CD4-positive, alpha-beta T cell treated with Interleukin-15 for 1 hour (primary cell): ENCODE measurements at places on chromosomes 12 and 14.

GRCh38 chr14:58082011-58082410 lies 70.0 kb downstream of the ARMH4 start:
- DNase-seq, result no peak

- DNase-seq, result no peak
These were observed 12.6 kb upstream of the PLEKHD1 start for GRCh38 chr14:69471916-69472315.

DNA sequence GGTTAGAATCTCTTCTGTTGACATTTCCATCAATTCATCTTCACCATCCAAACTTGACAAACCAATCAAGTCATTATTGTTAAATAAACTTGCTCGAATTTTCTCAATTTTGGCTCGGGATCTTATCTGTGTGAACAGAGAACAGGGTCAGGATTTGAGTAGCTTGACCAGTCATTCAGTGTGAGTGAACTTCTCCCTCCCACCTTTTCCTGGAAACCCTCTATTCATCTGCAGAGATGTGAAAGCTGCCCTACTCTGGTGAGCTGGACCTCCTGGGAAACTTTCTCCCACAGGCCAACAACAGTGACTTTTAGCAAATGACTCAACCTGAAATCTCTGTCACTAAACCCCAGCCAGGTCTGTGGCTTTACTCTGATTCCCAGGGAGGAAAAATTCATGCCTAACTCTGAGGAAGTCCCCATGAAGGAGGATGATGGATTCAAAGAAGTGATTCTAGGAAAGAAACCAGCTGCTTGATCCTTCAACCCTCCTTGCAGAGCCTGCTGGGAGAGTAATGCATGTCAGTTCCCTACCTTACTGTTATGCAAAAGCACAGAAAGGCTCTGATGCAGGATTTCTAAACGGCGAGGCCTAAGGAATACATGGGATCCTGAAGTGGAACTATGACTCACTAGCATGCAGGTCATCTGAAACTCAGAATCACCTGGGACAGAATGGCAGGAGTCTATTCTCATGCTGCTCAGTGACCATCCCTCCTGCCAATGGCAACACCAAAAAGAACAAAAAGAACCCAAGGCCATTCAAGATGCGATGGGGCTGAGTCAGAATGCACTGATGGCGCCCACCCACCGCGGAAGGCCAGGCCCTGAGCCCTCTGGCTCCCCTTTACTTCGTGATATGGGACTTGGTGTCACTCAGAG lies 58.0 kb downstream of the TRAFD1 start:
- DNase-seq, result no peak

GRCh38 chr12:89948271-89949175 lies 239.9 kb upstream of the ATP2B1 start:
- no peak for DNase-seq

DNA sequence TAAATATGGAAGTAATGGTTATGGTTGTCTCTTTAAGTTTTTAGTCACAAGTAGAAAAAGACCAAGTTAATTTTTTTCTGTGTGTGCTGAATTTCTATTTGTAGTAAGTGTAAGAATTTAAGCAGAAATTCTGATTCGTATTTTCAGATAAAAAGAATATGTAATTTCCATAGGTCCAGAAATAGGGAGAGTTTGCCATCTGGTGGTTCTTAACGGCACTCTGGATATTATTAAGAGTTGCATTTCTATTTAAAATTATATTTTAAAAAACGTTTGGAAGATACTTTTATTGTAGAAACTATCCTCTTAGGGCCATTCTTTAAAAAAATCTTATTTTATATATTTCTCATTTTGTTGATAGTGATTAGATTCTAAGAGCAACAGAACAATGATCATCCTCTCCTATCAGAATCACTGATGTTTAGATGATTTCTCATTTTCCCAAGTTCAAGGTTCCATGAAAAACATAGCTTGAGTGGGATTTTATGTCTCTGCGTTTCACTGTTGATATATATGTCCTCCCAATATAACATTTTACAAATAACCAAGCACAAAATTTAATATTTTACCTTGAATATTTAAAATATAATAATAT lies 88.3 kb downstream of the LRRK2 start:
- DNase-seq, result no peak

- no peak for DNase-seq
These were observed 239 bp downstream of the ZFP36L1 start for GRCh38 chr14:68792678-68792978.
